ENCODE measurements at places on chromosomes 11 and 22. TPM values are rescaled to one million over a fixed set of nuclear protein-coding genes. Genes with fewer than 3 reads are reported as not detected.

The OR51E2 gene
- total RNA-seq: not detected

The CALCB gene
- total RNA-seq: under 0.01 TPM

The CDON gene
- total RNA-seq: 1.2 TPM

The GGA1 gene
- total RNA-seq: 29.3 TPM

The MIOX gene
- total RNA-seq: not detected
